ENCODE measurements at places on chromosomes 11 and 22. TPM values are rescaled to one million over a fixed set of nuclear protein-coding genes. Genes with fewer than 3 reads are reported as not detected.

FOXRED1 gene
- 12.1 TPM for total RNA-seq

CYTH4 gene
- 0.59 TPM for total RNA-seq

RAG1 gene
- total RNA-seq: 0.20 TPM

TBC1D10A gene
- 15.6 TPM for total RNA-seq

DGKZ gene
- total RNA-seq: 59.2 TPM

KCNK4 gene
- total RNA-seq: not detected

HEPN1 gene
- not detected for total RNA-seq

CCDC134 gene
- 7.3 TPM for total RNA-seq

AKIP1 gene
- total RNA-seq: 27.2 TPM

GGTLC3 gene
- total RNA-seq: not detected

MS4A4E gene
- not detected for total RNA-seq

SCGB1A1 gene
- total RNA-seq: not detected
